T1000 (cell line): ENCODE measurements at places on chromosomes 2 and 18.

- DNase-seq = no peak
These were observed 135.7 kb downstream of the INHBB start for GRCh38 chr2:120481446-120482194.

DNA sequence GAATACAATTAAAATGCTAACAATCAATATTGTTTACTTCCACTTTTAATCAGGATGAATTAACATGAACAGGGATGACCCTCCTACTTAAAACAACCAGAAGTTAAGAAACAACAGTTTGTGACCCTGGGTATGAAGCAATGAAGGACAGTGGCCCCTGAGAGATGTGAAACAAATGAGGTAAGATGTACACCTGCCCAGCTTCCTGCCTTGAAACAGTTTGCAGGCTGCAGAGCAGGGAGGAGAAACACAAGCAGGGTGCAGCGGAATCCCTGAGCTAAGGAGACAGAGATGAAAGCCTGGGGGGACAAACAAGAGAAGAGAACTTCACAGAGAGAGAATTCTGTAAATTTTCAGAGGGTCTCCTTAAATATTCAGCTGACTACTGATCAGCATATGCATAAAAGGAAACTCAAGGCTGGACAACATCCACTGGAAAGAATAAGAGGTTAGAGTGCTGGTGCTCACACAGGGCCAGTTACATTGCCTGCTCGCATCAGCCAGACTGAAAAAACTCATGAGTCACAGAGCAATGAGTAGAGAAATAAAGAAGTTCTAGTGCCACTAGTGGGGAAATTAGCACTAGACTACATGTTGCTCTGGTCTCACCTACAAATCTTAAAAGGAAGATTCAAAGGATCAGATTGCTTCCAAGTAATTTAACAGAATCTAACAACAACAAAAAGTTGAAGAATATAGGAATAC lies 106.4 kb downstream of the PID1 start:
- no peak for DNase-seq

GRCh38 chr2:23107327-23107941 lies 277.5 kb upstream of the KLHL29 start:
- DNase-seq = no peak

DNA sequence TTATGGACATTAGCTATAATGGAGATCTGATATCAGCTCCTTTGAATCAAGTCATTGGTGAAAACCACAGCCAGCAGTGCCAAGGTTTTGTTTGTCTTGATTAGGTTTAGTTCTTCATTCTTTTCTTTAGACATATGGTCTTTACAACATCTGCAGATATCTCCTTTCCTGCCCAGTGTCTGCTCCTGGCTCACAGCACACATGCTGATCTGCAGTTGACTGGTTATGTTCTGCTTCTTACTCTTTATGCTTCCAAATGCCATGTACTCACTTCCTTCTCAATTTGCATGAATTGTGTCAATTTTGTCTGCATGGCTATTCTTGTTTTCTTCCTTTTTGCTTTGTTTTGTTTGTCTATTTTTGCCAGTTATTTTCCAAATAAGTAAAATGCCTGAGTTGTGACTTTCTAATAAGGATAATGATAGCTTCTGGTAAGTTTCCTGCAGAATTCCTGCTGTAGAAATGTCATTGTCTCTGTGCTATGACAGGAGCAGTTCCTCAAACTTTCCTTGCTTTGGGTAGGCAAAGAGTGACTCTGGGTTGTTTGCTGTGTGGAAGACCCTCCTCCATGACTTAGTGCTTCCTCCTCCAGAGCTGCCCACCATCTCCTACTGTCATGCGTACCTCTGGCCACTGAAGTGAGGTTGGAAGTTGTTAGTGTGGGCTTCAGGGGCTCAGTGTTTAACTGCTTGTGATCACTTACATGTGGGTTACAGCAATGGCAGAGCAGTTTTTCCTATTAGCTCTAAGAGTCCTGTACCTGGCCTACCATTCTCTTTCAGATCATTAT lies 8.2 kb downstream of the ARHGAP25 start:
- no peak for DNase-seq

GRCh38 chr2:156077041-156077742 lies 255.3 kb downstream of the NR4A2 start:
- no peak for DNase-seq

DNA sequence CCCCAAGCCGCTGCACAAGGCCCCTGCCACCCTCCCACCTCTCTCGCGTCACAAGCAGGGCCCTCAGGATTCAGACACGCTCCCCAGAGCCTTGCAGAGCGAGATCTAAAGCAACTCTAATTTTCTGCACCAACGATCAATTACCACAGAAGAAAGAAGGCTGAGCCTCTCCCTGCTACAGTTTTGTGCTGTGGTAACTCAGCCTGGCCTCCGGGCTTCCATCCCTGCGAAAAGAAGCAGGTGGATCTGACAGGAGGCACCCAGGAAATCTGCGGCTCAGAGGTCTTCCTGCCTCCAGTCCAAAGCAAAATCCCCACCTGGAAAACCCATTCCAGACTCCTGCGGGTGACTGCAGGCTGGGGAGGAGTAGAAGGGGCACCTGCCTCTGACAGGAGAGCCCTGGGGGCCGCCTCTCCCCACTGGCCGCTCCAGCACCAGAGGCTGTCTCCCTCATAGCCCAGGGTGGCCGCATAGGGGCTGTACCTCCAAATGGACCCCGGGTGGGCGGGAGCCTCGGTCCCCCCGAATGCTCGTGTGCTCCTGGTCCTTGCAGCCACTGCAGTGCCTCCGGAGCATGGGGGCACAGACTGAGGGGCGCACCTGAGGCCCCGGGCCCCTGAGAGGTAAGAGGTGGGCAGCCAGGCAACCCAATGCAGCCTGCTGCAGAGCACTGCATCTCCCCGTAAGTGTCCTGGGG lies 31.0 kb downstream of the PXDN start:
- no peak for DNase-seq

GRCh38 chr2:132426656-132427055 lies 10.1 kb downstream of the GPR39 start:
- DNase-seq = no peak

DNA sequence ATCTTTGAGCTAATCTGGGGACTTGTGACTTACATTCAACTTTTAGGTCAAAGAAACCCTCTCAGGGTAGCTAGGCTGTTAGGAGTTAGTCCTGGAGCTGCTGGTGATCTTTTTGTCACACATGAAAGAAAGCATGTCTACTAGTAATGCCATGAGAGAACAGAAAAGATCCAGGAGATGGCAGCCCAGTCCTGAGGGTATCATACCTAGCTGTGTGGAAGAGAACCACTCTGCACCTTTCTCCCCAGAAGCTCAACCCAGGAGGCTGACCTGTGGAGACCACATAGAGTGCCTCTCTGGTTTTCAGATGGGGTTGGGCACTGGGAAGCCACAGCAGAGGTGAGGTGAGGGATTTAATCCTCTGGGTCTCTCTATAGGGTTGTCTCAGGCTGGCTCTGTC lies 460.2 kb upstream of the UBE2E3 start:
- DNase-seq = no peak

DNA sequence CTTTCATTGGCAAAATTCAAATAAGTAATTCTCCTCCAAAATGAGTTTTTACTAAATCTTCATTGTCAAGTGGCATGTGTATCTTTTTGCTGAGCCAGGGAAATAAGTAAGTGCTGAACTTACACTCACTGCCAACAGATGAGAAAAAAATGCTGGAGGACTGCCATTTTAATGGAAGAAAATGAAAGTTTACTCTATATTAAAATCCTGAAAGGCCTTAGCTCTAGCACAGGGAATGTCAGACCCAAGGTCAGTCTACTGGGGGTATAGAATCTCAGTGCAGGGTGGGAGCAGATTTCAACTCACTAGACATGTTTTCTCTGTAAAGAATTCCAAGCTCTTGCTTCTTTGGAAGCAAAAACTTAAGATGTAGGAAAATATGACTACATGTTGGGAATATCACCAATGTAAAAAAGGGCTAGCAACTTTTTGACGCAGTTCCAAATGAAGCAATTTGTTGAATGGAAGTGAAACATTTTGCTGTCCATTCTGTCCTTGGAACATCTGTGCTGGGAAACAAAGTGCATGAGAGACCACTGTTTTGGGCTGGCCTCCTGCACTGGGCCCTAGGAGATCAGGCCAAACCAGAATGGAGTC lies 127.0 kb downstream of the ST6GAL2 start:
- no peak for DNase-seq

GRCh38 chr18:61497422-61497821 lies 164.2 kb downstream of the CDH20 start:
- no peak for DNase-seq

GRCh38 chr2:172293952-172294351 lies 133.4 kb upstream of the ITGA6 start:
- no peak for DNase-seq

DNA sequence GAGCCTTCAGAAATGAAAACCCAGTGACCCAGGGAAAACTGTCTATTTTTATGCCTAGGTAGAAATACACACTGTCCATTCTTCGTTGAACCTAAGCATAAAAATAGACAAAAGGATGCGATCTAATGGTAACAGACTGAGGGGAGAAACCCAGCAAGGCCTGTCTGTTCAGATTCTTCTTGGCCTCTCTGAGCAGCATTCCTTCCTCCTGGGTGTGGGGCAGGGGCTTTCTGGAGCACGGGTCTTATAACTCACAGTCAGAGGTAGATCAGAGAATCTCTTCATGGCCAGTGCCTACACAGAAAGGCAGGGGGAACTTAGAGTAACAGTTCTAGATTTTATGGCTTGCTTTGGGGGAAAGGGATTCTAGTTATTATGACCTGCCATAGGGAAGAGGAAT lies 56.0 kb downstream of the PKDCC start:
- no peak for DNase-seq

- no peak for DNase-seq
These were observed 46.1 kb upstream of the HPCAL1 start for GRCh38 chr2:10256515-10257031.

GRCh38 chr2:36432479-36432878 lies 76.9 kb downstream of the CRIM1 start:
- no peak for DNase-seq

- DNase-seq = no peak
These were observed 562.1 kb downstream of the TMX3 start for GRCh38 chr18:68152770-68153169.

DNA sequence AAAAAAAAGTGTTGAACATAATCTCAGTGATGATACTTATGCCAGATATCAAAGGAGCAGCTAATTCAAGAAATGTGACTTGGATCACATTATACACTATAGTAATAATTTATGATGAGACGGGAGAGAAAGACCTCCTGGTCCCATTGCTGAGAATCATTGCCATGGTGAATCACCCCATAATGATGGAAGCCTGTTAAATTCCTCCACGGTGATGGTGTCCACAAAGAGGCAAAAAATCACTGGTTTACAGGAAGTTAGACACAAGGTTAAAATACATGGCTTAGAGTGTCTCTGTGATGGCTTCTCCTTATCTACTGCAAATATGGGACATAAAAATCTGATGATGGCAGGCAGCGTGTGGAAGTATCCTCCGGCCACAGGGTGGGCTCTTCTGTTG lies 210.0 kb downstream of the CDH2 start:
- DNase-seq = no peak

GRCh38 chr18:79469751-79470505 lies 74.2 kb downstream of the NFATC1 start:
- no peak for DNase-seq

DNA sequence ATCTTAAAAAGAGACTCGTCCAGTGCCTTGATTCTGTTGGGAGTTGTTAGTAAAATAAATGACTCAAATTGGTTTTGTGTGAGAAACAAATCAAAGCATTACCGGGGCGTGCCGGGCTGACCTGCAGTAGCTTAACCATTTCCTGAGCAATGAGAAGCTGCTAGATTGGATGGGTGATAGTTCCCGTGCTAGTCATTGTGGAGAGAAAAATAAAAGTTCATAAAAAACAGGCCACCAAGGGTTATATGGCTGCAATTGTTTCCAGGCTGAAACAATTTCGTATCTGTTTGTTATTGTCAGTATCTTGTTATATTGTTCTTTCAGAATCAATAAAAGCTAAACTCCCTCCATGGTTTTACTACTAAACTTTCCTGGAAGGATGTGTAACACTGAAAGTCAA lies 314.4 kb downstream of the MTX2 start:
- no peak for DNase-seq

- no peak for DNase-seq
These were observed 129.4 kb downstream of the ZEB2 start for GRCh38 chr2:144390424-144391020.

DNA sequence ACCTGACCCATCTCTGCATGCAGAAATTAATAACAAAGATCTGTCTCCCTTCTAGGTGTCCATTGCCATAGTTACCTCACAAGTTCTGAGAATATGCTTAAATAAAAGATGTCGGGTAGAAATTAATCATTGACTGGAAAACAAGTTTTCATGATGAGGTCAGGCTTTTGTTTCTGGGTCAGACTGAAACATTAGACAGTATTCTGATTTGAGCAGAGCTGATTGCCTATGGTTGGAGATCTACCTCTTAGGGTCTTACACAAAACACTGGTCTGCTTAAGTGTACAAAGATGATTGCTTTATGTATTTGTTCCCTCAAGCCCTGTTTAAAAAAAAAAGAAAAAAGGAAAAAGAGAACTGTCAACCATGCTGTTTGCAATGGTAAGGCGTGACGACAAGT lies 956.4 kb downstream of the CPS1 start:
- no peak for DNase-seq

DNA sequence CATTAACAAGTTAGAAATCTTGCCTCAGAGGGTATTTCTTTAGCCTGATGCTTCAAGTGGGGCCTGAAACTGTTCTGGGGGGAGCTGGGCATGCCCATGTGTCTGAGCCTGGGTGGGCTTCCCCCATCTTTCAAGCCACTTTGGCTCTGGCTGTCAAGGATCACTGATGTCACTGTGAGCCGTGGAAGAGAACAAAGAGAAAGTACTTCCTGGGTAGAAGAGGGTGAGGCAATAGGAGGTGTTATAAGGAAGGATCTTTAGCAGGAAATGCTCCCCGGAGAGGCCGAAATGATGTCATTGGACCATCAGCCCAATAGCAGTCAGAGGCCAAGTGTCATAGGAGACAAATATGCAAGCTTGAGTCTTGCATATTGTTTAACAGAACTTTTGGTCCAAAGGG lies 228.4 kb upstream of the MEX3C start:
- no peak for DNase-seq

GRCh38 chr2:75807992-75808391 lies 97.3 kb upstream of the GCFC2 start:
- no peak for DNase-seq

GRCh38 chr18:59379772-59380522 lies 20.9 kb upstream of the LMAN1 start:
- DNase-seq = no peak

DNA sequence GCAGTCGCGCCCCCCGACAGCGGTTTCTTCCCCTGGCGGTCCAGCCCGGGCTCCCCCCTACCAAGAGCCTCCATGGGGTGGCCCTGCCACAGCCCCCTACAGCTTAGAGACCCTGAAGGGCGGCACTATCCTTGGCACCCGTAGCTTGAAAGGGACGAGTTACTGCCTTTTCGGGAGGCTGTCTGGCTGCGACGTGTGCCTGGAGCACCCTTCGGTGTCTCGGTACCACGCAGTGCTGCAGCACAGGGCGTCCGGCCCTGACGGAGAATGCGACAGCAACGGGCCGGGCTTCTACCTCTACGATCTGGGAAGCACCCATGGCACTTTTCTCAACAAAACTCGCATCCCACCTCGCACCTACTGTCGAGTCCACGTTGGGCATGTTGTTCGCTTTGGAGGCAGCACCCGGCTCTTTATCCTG lies 475 bp downstream of the SLC4A1AP start:
- no peak for DNase-seq

- DNase-seq = no peak
These were observed 1.8 kb downstream of the RFTN2 start for GRCh38 chr2:197673606-197674005.
